ENCODE measurements at places on chromosomes 7 and 10.

GRCh38 chr7:134782121-134782623 lies 2.7 kb downstream of the CALD1 start:
- DNase-seq = no peak

DNA sequence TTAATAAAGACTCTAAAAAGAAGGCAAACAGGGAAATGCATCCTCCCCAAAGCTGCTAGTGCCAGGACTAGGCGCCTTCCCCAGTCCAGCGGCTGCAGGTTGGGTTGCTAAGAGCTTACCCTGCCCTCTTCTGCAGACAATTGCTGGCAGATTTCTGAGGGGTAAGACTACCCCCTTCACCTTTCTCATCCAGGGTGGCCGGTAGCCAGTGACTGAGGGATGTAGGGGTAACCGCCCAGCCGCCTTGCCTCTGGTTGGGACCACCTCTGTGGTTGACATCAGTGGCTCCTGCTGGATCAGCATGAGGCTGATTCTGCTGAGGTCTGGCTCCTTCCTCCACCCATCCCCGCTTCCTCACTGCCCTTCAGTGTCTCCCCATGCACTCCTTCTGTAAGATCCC lies 71.2 kb downstream of the ADCYAP1R1 start:
- no peak for DNase-seq

DNA sequence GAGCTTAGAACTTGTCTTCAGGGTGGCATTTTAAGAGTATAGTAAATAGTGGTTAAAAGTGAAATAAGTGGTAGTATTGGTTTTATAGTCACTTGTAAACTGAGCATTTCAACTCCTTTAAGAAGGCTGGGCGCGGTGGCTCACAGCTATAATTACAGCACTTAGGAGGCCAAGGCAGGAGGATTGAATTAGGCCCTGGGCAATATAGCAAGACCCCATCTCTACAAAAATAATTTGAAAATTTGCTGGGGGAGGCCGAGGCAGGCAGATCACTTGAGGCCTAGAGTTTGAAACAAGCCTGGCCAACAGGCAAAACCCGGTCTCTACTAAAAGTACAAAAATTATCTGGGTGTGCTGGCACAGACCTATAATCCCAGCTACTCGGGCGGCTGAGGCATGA lies 64.4 kb upstream of the BAMBI start:
- no peak for DNase-seq

GRCh38 chr7:22550514-22551030 lies 50.6 kb upstream of the STEAP1B start:
- DNase-seq = no peak

- no peak for DNase-seq
These were observed 120.7 kb downstream of the SRPK2 start for GRCh38 chr7:105268056-105268455.

- no peak for DNase-seq
These were observed 86.5 kb downstream of the PPP1R3A start for GRCh38 chr7:113832196-113832745.

- no peak for DNase-seq
These were observed 140.7 kb upstream of the CALCR start for GRCh38 chr7:93715234-93715633.

DNA sequence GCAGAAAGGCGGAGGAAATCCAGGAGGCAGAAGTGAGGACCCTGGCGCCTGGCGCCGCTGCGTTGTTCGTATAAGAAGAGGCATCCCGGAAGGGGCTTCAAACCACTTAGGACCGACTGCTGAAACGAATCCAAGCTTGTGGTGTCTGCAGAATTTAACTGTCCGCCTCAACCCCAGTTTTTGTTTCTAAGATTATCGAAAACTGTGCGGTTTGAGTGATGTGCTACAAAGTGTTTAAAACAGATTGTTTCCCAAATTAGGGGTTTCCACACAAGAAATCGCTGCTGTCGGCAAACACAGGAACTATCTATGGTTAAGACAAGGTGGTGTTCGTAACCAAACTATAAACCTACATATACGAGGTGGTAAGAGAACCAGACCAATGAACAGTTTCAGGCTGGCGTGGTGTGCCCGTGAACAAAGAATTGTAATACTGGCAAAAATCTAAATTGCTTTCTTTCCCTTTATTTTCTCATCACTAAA lies 835 bp upstream of the DGKI start:
- DNase-seq = no peak

DNA sequence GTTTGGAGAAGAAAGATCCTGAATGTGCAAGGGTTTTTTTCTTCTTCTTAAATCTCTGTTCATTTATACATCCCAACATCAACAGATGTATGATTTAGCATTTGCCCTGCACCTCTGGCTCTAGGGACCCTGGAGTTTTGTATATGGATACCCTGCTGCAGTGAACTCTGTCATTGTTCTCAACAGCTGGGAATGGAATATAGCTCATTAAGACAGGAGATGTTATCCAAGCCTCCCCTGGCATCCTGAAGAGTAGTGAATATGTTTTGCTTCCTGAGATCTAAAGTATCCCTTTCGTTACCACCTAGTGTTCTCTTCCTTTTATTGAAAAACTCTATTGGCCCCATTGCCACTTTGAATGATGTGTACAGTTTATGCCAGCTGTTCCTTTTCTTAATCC lies 275.9 kb downstream of the EXOC4 start:
- DNase-seq = no peak

DNA sequence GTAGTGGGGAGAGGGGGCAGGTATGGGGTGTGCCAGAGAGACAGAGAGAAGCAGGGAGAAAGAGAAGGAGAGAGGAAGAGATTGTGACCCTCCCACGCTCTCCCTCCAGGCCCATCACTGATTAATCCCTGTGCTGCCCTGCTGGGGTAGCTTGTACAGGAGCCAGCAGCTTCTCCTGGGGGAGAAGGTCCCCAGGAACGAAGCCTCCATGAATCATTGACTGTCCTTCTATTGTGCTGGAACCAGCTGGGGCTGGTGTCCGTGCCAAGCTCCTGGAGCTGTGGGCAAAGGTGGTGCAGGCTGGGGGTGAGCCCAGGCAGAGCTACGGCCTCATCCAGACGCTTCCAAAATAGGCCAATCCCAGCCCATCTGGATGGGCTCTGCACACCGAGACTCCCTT lies 20.9 kb downstream of the AQP1 start:
- DNase-seq = no peak

DNA sequence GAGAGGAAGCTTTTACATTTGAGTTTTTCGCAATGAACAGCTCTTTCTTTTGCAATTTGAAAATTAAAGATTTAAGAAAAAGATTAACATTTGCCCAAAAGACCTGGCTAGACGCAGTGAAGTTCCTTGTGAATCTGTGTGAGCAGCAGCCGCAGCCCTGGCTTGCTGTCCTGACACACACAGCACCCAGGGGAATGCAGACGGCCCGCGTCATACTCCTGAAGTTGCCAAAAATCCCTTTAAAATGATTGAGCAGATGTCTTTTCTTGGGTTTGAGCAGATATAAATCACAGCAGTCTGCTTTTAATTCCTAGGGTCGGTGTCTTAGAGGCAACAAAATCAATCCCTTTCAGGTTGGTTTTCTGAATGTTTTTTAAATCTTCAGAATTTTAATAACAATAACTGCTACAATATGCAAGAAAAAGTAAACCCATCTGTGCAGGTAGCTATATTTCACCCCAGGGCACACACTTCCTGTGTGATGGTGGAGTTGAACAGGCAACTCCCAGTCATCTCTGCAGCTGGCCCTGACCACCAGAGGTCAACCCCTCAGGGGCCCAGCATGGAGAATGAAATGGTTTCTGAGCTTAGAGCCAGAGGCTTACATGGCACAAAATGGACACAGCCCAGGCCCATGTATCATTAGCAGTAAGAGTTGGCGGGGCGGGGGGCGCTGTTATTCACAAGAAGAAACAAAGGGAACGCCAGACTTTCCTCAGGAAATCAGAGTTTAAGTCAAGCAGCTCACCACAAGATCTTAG lies 32.2 kb upstream of the TRIL start:
- no peak for DNase-seq
